ENCODE measurements at places on chromosomes 2 and 18.

DNA sequence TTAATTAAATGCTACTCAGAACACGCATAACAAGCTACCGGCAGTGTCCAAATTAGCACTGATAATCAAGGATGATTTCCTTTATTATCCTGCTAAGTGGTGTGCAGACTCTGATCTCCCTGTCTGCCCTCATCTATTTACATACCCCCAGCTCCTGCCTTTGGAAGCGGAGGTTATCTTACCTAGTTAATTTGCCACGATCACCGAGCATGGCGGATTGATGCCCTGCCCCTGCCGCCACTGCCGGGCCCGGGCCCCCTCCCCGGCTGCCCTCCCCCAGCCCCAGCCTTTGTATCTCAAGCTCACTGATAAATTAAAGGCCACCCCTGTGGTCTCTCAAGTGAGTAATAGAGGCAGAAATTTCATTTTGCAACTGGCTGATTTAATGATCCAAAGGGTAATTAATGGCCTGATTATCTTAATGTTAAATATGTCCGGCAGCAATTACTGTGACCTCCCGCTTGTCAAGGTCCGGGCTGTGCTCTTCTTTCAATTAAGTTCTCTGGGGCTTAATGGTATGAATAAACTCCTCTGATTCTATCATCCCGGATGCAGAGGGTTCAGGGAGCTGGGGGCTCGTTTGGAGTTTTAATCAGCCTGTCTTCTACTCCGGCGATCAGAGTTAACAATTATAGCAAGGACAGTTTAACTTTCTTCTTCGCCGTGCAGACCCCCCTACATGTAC lies 113.4 kb downstream of the GBX2 start:
- no peak for DNase-seq

DNA sequence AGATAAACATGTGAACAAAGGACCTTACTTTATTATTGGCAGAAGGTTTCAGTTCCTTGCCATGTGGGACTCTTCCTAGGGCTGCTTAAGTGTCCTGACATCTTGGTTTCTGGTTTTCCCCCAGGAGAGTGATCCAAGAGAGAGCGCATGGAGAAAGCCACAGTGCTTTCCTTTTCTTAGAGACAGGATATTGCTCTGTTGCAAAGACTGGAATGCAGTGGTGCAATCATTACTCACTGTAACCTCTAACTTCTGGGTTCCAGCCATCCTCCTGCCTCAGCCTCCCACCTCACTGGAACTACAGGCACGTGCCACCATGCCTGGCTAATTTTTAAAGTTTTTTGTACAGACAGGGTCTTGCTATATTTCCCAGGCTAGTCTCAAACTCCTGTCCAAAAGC lies 38.1 kb upstream of the TCF7L1 start:
- no peak for DNase-seq

DNA sequence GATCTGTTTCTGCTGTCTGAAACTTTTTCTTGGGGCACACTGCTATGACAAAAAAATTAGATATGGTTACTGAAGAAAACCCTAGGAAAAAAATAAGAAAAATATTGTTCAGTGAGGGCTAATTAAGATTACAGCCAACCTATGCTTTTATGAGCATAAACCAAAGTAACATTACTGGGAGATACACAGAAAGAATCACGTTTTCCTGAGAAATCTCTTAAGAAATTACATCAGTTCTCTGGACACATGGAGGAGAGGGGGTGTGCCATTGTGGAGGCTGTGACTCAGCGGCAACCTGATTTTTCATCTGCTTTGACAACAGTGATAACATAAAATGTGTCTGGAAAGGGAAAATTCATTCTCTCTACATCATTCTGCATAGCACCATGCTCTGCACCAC lies 13.4 kb upstream of the NMI start:
- no peak for DNase-seq

DNA sequence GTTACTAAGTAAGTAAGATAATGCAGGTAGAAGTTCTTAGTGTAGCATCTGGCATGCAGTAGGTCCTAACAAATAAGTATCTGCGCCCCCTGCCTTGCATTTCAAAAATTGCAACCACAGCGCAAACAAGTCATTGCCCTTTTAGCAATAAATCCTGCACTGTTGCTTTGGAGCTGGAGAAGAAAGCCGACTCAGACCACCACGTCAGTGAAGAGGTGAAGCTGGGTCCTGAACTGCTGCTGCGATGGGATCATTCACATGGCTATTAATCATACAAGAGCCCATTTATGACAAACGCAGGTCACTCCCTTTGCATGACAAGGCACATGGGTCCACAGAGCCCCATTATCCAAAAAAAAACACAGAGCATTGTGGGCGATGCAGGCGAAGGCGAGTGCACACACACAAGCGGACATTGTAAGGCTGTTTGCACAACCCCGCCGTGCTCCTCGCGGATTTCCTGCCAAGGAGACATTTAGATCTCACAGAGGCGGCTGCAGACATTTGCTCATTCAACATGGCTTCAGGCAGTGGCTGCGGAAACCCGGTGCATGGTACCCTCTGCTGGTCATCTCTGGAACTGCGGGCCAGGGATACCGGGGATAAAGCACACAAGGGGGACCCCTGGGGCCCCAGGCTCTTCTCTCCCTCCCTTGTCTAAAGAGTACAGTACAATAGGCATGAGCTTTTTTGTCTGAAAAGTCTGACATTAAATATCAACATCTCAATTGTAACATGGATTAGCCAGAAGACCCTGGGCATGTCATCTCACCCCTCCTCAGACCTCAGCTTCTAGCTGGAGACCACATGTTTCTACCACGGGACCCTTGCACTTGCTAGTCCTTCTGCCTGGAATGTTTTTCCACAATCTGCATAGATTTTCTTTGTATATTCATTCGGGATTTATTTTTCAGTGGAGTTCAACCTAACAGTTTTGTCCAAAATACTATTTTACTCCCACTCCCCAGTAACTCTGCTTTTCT lies 56.7 kb downstream of the CYRIA start:
- DNase-seq = peak; percentile 82

- DNase-seq = no peak
Measured at GRCh38 chr2:191696966-191697365, 19.0 kb downstream of the NABP1 start.

DNA sequence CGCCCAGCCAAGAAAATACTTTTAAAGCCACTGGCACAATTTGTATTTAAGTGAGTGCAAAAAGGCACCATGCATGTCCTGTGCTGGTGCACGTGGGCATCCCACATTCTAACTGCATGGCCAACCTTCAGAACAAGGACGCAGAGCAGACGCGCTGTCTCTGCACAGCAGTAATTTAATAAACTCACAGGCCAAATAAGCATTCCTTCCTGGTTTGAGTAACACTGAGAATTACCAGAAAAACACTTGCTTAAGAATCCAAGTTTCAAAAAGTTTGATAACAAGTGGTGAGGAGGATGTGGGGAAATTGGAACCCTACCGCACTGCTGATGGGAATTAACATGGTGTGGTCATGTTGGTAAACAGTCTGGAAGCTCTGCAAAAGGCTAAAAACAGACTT lies 38.7 kb downstream of the RPL31 start:
- DNase-seq = no peak

DNA sequence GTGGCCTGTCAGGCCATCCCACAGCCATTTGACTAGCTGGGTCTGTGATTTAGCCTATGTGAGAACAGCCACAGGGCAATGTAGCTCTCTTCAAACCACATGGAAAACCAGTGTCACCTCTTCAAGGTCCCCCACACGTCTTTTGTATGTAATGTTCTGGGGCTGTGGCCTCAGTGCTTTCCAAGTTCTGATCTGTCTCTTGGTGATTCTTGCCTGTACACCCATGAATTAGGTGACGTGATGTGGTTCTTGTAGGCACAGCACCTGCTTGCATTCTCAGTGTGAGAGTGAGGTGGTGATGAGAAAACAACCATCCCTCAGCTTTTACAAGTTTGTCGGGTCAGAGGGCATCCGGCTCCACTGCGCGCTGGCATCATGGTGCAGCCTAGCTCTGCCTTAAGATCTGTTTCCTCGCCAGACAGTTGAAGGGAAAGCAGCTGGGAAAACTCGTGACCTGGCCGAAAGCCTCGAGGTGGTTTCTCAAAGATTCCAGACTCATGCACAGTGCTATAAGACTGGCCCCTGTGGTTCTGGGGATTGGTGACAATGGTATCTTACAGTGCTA lies 125.8 kb downstream of the TANC1 start:
- no peak for DNase-seq

DNA sequence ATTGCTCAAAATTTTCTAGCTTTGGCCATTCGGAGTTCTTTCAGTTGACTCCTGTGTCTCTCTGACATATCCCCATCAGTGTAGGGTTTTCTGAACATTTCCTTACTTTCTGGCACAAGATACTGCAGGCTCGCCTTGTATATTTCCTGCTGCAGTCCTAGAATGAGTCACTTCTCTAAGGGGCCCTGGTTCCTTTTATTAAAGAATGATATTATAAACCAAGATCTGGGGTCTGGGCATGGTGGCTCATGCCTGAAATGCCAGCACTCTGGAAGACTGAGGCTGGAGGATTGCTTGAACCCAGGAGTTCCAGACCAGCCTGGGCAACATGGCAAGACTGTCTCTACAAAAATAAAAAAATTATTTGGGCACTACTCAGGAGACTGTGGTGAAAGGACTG lies 3.0 kb upstream of the RPL37A start:
- DNase-seq = no peak

DNA sequence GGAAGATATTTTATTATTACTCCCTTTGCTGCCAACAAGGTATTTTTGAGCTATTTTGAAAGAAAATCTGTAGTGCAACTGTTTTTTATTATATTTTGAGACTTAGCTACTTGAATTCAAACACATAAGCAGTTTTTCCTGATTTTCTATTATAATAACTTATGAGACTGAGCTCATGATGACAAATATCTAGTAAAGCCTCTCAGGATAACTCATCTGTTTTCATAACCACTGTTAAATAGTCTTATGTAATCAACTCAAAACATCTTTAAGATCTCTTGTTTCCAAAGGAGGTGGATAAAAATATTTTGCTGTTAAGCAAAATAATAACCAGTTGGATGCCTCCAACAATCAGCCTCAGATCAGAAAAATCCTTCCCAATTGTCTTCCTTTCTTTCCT lies 21.9 kb upstream of the PPP1CB start:
- no peak for DNase-seq

DNA sequence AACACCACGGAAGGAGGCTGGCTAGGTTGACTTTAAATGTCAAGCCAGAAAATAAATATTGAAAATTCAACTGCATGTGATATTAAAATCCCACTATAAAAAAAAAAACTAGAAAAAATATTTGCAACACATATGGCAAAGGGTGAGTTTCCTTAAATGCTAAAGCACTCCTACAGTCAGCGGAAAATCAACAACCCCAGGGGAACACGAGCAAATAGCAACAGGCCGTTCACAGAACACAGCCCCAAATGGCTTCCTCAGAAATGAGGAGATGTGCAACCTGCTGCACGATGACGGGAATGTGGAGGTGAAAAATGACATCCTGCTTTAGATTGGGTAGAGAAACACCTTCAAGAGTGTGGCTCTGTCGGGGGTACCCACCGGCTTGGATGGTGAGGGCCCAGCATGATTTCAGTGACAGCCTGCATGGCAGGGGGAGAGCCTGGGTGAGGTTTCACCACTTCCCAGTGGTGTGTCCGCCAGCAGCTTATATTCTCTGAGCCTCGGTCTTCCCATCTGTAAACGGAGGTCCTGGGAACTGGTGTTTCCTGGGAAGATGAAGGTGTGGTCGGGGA lies 157.9 kb upstream of the GLI2 start:
- no peak for DNase-seq
